Renal cortical epithelial cell (primary cell): ENCODE measurements at places on chromosomes 12 and 14. TPM values are rescaled to one million over a fixed set of nuclear protein-coding genes. Genes with fewer than 3 reads are reported as not detected.

DNA sequence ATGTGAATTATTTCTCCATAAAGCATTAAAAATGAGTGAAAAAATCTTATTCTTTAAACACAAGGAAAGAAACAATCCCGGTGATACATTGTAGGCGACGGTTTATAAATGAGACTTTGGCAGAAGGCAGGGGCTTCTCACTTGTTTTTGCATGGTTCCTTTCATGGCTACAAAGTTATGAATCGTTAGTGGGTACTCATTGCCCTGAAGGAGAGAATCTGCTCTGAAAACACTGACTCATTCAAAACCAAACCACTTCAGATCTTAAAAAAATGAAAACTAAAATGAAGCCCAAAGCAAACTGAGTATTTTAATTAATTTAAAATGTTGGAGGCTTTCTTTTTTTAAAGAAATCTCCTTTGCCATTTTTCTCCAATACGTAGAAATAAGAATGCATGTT lies 41.4 kb upstream of the AMIGO2 start:
- DNase-seq, result peak; percentile 51

DNA sequence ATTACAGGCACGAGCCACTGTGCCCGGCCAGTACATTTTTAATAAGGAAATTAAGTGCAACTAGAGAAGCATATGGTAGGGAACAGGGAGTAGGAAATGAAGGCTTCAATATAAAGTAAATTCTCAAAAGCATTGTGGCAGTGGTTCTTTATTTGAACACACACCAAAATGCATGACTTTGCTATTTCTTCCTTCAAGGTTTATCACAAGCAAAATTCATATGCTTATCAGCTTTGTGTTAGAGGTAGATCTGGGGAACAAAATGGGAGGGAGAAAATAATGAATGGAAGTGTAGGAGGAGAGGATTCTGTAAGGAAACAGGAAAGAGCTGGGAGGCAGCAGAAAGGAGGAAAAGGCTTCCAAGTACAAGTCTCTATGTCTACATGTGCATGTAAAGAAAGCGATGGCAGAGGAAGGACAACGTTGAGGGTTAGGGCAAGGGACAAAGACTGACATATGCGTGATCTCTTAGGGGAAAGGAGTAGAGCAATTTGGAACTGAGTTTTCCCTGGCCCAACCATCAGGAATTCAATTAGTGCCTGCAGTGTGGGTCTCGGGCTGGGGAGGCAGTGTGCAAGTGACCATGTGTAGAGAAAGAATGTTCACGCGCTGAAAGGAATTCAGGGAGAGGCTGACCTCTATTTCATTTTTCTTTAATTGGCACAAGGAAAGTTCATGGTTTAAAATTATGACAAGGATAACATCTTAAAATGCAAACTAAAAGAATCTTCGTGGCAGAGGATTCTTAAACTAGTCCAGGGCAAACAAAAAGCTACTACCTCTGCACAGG lies 22.9 kb upstream of the RASSF8 start:
- peak; percentile 13 for DNase-seq

DNA sequence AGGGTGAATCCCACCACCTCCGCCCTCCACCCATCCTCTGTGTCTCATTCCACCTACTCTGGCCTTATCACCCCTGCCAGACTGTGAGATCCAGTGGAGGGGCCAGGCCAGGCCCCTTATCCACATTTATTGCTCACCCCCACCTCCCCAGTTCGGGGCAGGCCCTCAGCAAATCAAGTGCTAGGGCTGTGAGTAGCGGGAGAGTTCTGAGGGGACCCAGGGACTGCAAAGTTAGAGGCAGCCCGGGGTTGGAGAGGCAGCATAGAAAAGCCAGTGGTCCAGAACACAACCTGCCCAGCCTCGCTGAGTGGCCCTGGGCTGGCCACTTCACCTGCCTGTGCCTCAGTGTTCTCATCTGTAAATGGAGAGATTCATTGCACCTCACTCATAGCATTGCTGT lies 27.2 kb upstream of the ACTN1 start:
- DNase-seq, result no peak

GRCh38 chr12:124542021-124542949 lies 25.1 kb downstream of the NCOR2 start:
- DNase-seq, result no peak

DNA sequence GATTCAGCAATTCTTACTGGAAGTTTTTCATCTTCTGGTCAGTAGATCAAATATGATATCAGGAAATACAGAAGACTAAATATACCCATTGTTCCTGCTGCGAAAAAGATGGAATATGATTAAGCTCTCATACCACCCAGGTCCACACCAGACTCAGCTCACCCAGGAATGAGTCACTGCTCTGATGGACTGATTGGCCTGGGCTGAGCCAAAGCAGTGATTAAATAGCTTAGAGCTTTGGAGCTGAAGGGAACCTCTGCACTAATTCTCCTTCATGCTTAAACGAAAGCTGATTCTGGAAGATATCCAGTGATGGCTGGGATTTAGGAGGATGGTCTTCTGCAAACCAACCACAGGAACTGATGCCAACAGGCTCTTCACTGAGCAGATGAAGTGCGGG lies 62.0 kb upstream of the SYT1 start:
- peak; percentile 32 for DNase-seq

- no peak for DNase-seq
Observed at GRCh38 chr12:104748790-104749189, 209.3 kb downstream of the SLC41A2 start.

DNA sequence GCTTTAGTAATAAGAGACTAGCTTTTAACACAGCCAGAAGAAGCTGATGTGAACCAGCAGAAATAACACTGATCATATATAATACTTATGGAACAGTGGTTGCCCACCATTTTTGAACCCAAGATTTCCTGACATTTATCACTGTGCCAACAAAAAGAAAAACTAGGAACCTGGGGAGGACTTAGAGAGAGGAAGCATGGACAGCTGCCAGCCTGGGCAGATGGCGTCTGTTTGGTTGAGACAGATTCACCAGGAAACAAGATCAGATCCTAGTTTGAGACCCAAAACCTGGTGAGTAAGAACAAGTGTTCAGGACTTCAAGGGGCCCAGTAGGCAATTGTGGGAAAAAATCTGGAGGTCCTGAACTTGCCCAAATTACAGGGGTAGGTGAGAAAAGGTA lies 95.3 kb downstream of the BICD1 start:
- DNase-seq, result no peak

SLC39A2 gene
- total RNA-seq, result not detected in 2 replicates
